ENCODE measurements at places on chromosomes 2 and 18.

GRCh38 chr2:163779970-163780597 lies 44.3 kb upstream of the FIGN start:
- no peak for DNase-seq

GRCh38 chr2:24972315-24972961 lies 683 bp upstream of the DNAJC27 start:
- no peak for DNase-seq

DNA sequence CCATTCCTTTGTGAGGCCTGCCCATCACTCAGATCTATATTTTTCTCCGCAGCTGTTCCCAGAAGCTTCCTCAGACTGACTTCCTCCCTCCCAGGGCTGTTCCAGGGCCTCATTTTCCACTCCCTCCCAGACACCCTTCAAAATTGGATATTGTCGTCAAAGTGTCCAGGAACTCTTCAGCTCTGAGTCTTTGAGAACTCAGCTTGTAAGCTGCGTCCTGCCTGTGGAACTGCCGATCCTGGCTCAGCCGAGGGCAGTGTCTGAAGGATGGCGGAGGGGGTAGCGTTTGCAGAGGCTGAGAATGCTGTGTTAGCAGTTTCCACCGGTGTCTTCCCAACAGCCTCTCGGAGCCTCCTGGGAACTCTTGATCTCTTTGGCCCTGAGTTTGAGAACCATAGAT lies 27.1 kb downstream of the NCK2 start:
- DNase-seq: no peak

DNA sequence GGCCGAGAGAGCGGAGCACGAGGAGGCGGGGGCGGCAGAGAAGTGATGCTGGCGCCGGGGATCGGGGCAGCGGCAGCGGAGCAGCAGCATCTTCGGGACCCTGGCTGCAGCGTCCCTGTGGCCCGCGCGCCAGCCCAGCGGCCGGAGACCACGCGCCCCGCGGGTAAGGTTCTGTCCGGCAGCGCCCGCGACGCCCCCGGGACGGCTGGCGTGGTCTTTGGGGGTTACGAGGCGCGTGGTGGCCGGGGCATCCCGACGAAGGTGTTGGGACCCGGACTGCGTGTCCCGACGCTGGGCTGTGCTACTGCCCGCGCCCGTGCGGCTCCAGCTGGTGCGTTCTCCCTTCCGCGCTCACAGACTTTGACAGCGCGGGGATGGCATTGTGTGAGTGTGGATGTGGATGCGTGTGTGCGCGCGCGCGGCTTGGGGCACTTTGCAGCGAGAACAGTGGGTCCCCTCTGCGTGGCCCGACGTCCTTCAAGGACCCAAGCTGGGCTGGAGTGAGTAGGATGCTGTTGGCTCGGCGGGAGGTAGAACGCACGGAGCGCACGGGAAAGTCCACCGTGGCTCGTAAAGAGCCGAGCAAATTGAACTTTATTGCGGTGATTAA lies 405.0 kb downstream of the XIRP2 start:
- DNase-seq: peak; percentile 62

- no peak for DNase-seq
These were observed 67.1 kb downstream of the RAB31 start for GRCh38 chr18:9775178-9775577.

- no peak for DNase-seq
These were observed 787 bp upstream of the TBR1 start for GRCh38 chr2:161415034-161415986.

- no peak for DNase-seq
These were observed 61.1 kb downstream of the FMNL2 start for GRCh38 chr2:152396051-152396511.

GRCh38 chr2:40964509-40965250 lies 512.8 kb upstream of the SLC8A1 start:
- no peak for DNase-seq
